GM23338 (cell line): ENCODE measurements at places on chromosomes 3 and 15. TPM values are rescaled to one million over a fixed set of nuclear protein-coding genes. Genes with fewer than 3 reads are reported as not detected.

- H3K4me3 ChIP-seq, result no peak overlapping the region
- H3K36me3 ChIP-seq, result no peaks in the 10 kb centered on the region
- H3K27ac ChIP-seq, result no peak overlapping the region
- no peak for DNase-seq
- H3K27me3 ChIP-seq, result no peaks in the 10 kb centered on the region
- H3K4me1 ChIP-seq, result peaks cover 6% of the 10 kb centered on the region; the same call in 1 of the 2 replicates
Measured at GRCh38 chr3:151841801-151842200, 27.9 kb downstream of the AADAC start.

GRCh38 chr3:42694366-42694765 lies 8.2 kb downstream of the HHATL start:
- no peaks in the 10 kb centered on the region for H3K27me3 ChIP-seq
- no peaks in the 10 kb centered on the region for H3K4me1 ChIP-seq
- no peak overlapping the region for H3K27ac ChIP-seq
- H3K36me3 ChIP-seq, result no peaks in the 10 kb centered on the region
- H3K4me3 ChIP-seq, result no peak overlapping the region
- no peak for DNase-seq

- no peak overlapping the region for H3K27ac ChIP-seq
- no peak overlapping the region for H3K4me3 ChIP-seq
- no peaks in the 10 kb centered on the region for H3K36me3 ChIP-seq
- H3K4me1 ChIP-seq, result no peaks in the 10 kb centered on the region; the same call in 1 of the 2 replicates
- DNase-seq, result no peak
Measured at GRCh38 chr3:13890377-13891016, 10.6 kb upstream of the WNT7A start.

DNA sequence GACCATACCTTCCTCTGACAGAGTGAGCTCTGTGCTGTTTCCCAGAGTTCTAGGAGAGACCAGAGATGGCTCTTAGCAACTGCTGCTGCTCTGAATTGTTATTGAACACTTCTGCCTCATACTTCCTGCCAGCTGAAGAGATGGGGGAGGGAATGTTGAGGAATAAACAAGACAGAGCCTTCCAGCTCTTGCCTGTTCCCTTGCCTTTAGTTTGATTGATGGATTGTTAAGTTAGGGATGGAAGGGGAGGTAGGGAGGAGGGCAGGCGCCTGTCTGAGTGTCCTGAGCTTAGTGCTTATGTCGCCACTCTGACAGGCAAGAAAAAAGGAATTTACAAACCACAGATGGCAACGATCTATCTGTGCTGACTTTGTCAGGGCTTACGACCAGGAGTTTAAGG lies 42.8 kb downstream of the ZNF609 start:
- H3K4me1 ChIP-seq, result peaks cover 17% of the 10 kb centered on the region
- H3K4me3 ChIP-seq, result no peak overlapping the region
- 0 out of 2 replicates have a peak overlapping the region, but pooled peaks have one; percentile 67 for H3K27ac ChIP-seq

GRCh38 chr3:190384309-190384756 lies 3.6 kb upstream of the CLDN16 start:
- no peak overlapping the region for H3K4me3 ChIP-seq
- H3K27me3 ChIP-seq, result no peaks in the 10 kb centered on the region
- H3K4me1 ChIP-seq, result no peaks in the 10 kb centered on the region
- DNase-seq, result peak; percentile 47

The ERC2 gene
- 11.8 and 12.2 TPM in 2 replicates for total RNA-seq

- no peak overlapping the region for H3K27ac ChIP-seq
- no peak overlapping the region for H3K4me3 ChIP-seq
- H3K36me3 ChIP-seq, result no peaks in the 10 kb centered on the region
- peak; percentile 81 for DNase-seq
Measured at GRCh38 chr15:76185716-76186115, 125.6 kb downstream of the ETFA start.

DNA sequence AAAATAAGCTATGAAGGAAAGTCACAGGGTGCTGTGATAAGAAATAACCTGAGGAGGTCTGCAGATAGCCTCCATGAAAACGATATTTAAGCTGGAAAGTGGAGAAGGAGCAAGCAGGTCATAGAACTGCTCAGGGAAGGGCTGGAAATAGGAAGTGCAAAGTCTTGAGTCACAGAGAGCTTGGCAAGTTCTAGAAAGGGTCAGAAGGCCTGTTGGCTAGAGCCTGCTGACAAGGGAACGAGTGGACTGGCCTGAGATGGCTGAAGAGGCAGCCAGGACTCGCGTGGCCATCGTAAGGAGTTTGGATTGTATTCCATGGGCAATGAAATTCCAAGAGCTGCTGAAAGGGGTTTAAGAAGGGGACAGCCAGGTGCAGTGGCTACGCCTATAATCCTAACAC lies 64.7 kb upstream of the IL12A start:
- no peaks in the 10 kb centered on the region for H3K36me3 ChIP-seq
- no peaks in the 10 kb centered on the region for H3K4me1 ChIP-seq
- H3K4me3 ChIP-seq, result no peak overlapping the region
- H3K27ac ChIP-seq, result no peak overlapping the region

- no peak overlapping the region for H3K27ac ChIP-seq
- H3K4me1 ChIP-seq, result peaks cover 36% of the 10 kb centered on the region
- H3K36me3 ChIP-seq, result no peaks in the 10 kb centered on the region
- H3K27me3 ChIP-seq, result no peaks in the 10 kb centered on the region
- H3K4me3 ChIP-seq, result no peak overlapping the region
Measured at GRCh38 chr15:96896766-96897165, 566.3 kb downstream of the NR2F2 start.

- no peak overlapping the region for H3K27ac ChIP-seq
- no peak overlapping the region for H3K4me3 ChIP-seq
- H3K4me1 ChIP-seq, result no peaks in the 10 kb centered on the region
- no peak for DNase-seq
- no peaks in the 10 kb centered on the region; the same call in 1 of the 2 replicates for H3K36me3 ChIP-seq
Measured at GRCh38 chr3:159664006-159664405, 324.6 kb upstream of the IL12A start.

GRCh38 chr3:148682997-148683396 lies 14.7 kb upstream of the AGTR1 start:
- H3K27me3 ChIP-seq, result no peaks in the 10 kb centered on the region
- H3K27ac ChIP-seq, result no peak overlapping the region
- H3K36me3 ChIP-seq, result no peaks in the 10 kb centered on the region
- no peak for DNase-seq

- H3K4me1 ChIP-seq, result no peaks in the 10 kb centered on the region
- no peaks in the 10 kb centered on the region for H3K36me3 ChIP-seq
- H3K27me3 ChIP-seq, result no peaks in the 10 kb centered on the region
- no peak for DNase-seq
- H3K27ac ChIP-seq, result no peak overlapping the region
- H3K4me3 ChIP-seq, result no peak overlapping the region
Measured at GRCh38 chr3:141275511-141275910, 43.9 kb downstream of the PXYLP1 start.

- H3K4me3 ChIP-seq, result peak overlapping the region; percentile 92
- H3K27me3 ChIP-seq, result no peaks in the 10 kb centered on the region
- peak overlapping the region; percentile 92 for H3K27ac ChIP-seq
- peaks cover 10% of the 10 kb centered on the region for H3K4me1 ChIP-seq
- peak; percentile 94 for DNase-seq
Measured at GRCh38 chr15:82680200-82681102, 29.2 kb downstream of the AP3B2 start.

The LEKR1 gene
- total RNA-seq, result not detected in 2 replicates

- no peaks in the 10 kb centered on the region for H3K36me3 ChIP-seq
- H3K4me3 ChIP-seq, result no peak overlapping the region
- H3K4me1 ChIP-seq, result 0 out of 2 replicates have a peak, but pooled peaks cover 7% of the 10 kb centered on the region
- peak; percentile 28 for DNase-seq
- no peak overlapping the region for H3K27ac ChIP-seq
Measured at GRCh38 chr3:154228561-154229216, 95.6 kb downstream of the DHX36 start.

- no peak overlapping the region for H3K27ac ChIP-seq
- no peaks in the 10 kb centered on the region for H3K4me1 ChIP-seq
- H3K27me3 ChIP-seq, result no peaks in the 10 kb centered on the region
- no peak for DNase-seq
- H3K4me3 ChIP-seq, result no peak overlapping the region
Measured at GRCh38 chr3:151062611-151063010, 22.9 kb upstream of the MED12L start.

DNA sequence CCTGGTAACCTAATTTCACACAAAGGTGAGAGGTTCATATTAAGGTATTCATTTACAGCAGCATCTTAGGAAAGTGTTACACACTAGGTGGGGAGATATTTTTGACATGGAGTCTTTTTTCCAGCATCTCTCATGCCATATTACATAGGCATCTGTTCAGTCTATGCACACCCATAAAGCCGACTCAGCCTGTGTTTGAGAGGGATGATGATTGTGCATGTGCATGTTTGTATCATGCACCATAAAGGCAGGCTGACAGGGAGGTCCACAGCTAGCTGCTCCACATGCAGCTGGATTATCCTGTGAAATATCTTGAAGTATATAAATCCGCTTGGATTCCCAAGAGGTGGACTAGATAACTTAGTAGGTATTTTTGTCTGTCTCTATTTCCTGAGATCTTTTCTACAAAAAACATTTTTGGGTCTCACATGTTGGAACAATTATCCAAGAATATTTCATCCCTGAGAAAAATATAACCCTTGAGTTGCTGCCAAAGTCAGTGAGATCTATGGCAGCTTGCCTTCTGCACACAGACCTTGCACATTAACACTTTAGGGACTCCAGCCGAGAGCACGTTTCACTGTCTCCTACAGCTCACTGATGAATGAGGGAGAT lies 288.4 kb upstream of the DPH6 start:
- H3K27me3 ChIP-seq, result no peaks in the 10 kb centered on the region
- H3K27ac ChIP-seq, result no peak overlapping the region
- no peak for DNase-seq
- H3K36me3 ChIP-seq, result no peaks in the 10 kb centered on the region
- no peak overlapping the region for H3K4me3 ChIP-seq
- peaks cover 3% of the 10 kb centered on the region; the same call in 1 of the 2 replicates for H3K4me1 ChIP-seq

- no peaks in the 10 kb centered on the region for H3K36me3 ChIP-seq
- no peaks in the 10 kb centered on the region for H3K4me1 ChIP-seq
- no peak for DNase-seq
- H3K27ac ChIP-seq, result no peak overlapping the region
Measured at GRCh38 chr3:69499899-69500421, 114.1 kb upstream of the FRMD4B start.

DNA sequence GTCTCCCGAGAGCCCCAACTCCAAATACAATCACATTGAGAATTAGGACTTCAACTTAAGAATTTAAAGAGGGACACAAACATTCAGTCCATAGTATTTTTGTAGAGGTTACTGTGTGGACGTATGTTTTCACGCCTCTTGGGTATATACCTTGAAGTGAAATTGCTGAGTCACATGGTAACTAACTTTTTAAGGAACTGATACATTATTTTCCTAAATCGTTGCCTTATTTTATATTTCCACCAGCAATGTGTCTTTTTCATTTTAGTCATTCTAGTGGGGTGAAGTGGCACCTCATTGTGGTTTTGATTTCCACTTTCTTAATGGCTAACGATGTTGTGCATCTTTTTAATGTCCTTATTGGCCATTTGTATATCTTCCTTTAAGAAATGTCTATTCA lies 11.8 kb downstream of the PARP15 start:
- H3K4me3 ChIP-seq, result no peak overlapping the region
- H3K27ac ChIP-seq, result no peak overlapping the region
- DNase-seq, result no peak
- H3K4me1 ChIP-seq, result peaks cover 11% of the 10 kb centered on the region
- no peaks in the 10 kb centered on the region for H3K27me3 ChIP-seq
- H3K36me3 ChIP-seq, result no peaks in the 10 kb centered on the region

The EFCAB12 gene
- 0.24 and 0.54 TPM in 2 replicates for total RNA-seq

DNA sequence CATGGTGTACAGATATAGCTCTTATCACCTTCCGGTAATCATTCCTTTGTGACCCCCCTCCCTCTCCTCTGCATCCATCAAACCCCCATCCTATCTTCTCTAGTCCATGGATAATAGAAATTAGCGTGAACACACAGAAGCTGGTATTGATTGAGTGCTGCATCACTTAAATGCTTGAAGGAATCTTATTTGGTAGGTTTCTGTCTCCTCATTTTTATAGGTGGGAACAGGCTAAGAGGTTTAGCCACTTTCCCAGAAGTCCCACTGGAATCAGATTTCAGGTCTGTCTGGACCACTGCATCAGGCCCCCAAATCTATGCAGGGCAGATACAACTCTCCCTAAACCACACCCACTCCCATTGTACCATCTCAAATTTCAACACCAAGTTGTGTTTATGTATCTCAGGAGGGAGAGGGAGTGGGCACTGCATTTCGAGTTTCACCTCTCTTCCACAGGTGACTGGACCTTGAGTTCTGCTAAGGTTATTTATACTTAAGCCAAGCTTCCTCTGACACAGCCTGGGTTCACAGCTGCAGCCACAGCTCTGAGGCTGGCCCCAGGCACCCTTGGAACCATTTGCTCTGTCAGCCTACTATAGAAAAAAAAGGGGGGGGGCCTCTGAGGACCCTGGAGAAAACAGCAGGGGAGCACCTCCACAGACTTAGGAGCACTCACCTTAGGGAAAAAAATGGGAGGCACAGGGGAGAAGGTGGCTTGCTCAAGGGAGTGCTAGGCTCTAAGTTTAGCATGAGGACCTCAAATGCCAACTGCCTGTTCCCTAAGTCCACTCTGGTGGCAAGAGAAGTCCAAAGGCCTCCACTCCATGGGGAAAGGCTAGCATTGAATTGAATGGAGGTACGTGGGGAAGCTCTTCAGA lies 2.1 kb upstream of the NMB start:
- DNase-seq, result no peak
- peaks cover 27% of the 10 kb centered on the region for H3K4me1 ChIP-seq
- H3K36me3 ChIP-seq, result no peaks in the 10 kb centered on the region
- no peak overlapping the region for H3K27ac ChIP-seq

DNA sequence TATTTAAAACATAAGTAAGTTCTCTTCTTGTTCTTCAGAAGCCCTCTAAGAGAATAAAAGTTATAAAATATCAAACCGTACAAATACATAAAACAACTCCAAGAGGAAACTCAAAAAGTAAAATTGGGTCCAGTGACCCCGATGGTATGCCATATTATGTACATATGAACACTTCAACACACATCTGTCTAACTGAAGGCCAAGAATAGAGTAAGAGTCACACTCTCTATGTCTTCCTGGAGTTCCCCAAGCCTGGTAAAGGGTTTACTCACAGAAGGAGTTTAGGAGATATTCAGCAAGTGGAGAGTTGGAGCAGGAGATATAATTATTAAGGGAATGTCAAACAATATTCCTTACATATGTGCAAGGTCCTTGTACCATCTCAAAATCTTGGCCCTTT lies 101.3 kb upstream of the EIF1B start:
- H3K27me3 ChIP-seq, result no peaks in the 10 kb centered on the region
- H3K36me3 ChIP-seq, result no peaks in the 10 kb centered on the region
- H3K27ac ChIP-seq, result no peak overlapping the region
- no peaks in the 10 kb centered on the region for H3K4me1 ChIP-seq
- DNase-seq, result no peak

DNA sequence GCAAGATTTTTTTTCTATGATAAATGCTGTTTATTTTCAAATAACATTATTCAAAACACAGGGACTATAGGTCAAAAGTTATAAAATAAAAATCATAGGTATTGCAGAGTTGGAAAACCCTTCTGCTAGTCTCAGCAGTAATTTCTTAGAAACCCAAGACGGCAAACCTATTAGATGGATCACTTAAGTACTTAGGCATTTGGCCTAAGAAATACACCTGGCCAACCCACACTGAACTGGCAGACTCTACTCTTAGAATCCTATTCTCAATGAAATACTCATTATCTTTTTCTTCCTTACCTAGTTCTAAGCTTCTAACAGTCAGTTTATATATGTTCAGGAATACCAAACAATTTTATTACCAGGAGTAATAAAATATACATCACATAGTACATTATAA lies 30.5 kb upstream of the RIOX2 start:
- H3K36me3 ChIP-seq, result no peaks in the 10 kb centered on the region
- H3K27me3 ChIP-seq, result no peaks in the 10 kb centered on the region
- H3K4me1 ChIP-seq, result no peaks in the 10 kb centered on the region
- no peak for DNase-seq

The TFRC gene
- 179 and 187 TPM in 2 replicates for total RNA-seq

The PXYLP1 gene
- total RNA-seq, result 20.1 TPM in 2 replicates

The POPDC2 gene
- total RNA-seq, result not detected in 2 replicates

- H3K4me1 ChIP-seq, result peaks cover 26% of the 10 kb centered on the region; the same call in 1 of the 2 replicates
- no peak overlapping the region for H3K4me3 ChIP-seq
- DNase-seq, result no peak
- H3K36me3 ChIP-seq, result no peaks in the 10 kb centered on the region
Measured at GRCh38 chr3:54955496-54955895, 27.6 kb upstream of the LRTM1 start.
